ENCODE measurements at places on chromosomes 1 and 21. TPM values are rescaled to one million over a fixed set of nuclear protein-coding genes. Genes with fewer than 3 reads are reported as not detected.

The TNFRSF8 gene
- 0.23 TPM for total RNA-seq

The PLEKHA6 gene
- 0.08 TPM for total RNA-seq

The IL19 gene
- total RNA-seq: not detected

The TRAPPC10 gene
- total RNA-seq: 8.7 TPM

The TNFRSF4 gene
- total RNA-seq: not detected

The GUCA2A gene
- total RNA-seq: not detected

The TMCO1 gene
- 63.5 TPM for total RNA-seq

The RNF11 gene
- total RNA-seq: 151 TPM

The SLAMF8 gene
- total RNA-seq: not detected

The PSRC1 gene
- total RNA-seq: 4.7 TPM

The RNF186 gene
- not detected for total RNA-seq

The NRDC gene
- 69.6 TPM for total RNA-seq

The PGBD5 gene
- total RNA-seq: 0.59 TPM

The TRIM46 gene
- 1.5 TPM for total RNA-seq

The SELP gene
- 1.7 TPM for total RNA-seq

The GJA4 gene
- 40.6 TPM for total RNA-seq

The CFAP107 gene
- not detected for total RNA-seq

The CYP4A11 gene
- total RNA-seq: not detected

The RBM11 gene
- total RNA-seq: not detected

The GBP2 gene
- total RNA-seq: 14.9 TPM

The SLC45A3 gene
- 0.82 TPM for total RNA-seq

The ZNF683 gene
- total RNA-seq: not detected

The NEGR1 gene
- total RNA-seq: 2.7 TPM

The IL20 gene
- total RNA-seq: not detected

All from smooth muscle cell of the coronary artery (primary cell).